ENCODE measurements at places on chromosomes 7 and 10. TPM values are rescaled to one million over a fixed set of nuclear protein-coding genes. Genes with fewer than 3 reads are reported as not detected.
A peak's percentile ranks its signal among the peaks of the same experiment; 100 is the strongest.

- peak; percentile 84 for DNase-seq
These were observed 219.6 kb downstream of the PTEN start for GRCh38 chr10:88082806-88083596.

DNA sequence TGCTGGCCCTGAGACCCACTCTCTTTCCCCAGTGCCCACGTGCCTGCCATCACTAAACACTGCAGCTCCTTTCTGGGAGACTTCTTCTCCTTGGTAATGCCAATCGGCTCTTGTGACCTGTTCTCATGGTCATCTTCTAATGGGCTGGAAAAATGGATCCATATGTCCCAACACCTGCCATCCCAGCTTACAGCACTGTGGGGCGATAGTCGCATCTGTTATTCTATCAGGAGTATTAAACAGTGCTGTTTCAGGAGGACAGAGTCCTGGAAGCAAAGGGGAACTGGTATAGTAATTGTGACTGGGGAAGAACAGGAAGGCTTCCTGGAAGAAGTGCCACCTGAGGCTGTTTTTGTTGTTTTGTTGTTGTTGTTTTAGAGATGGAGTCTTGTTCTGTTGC is 411.2 kb downstream of the GLRX3 start:
- DNase-seq: no peak

GRCh38 chr7:124071843-124072242 is 39.0 kb upstream of the TMEM229A start:
- DNase-seq: no peak

GRCh38 chr7:5624386-5625365 is 156.8 kb downstream of the RNF216 start:
- no peak for DNase-seq

DNA sequence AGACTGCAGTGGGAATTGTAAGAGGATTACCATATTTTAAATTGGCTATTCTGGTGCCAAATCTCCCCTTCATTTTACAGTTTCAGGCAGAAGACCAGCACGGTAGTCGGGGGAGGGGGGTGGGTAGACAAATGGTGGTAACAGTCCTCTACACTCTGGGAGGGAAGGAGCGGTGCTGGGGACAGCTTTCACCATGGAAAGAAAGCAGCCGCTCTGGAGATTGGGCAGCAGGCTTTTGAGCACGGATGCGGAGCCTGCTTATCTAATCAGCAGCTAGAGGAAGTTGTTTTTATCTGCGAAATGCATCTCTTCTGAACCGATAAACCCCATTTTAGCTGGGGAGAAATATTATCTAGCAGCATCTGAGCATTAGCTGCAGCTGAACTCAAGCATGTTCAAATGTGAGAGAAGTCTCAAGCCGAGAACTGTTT is 28.7 kb downstream of the IKZF1 start:
- DNase-seq: peak; percentile 45

- no peak for DNase-seq
These were observed 33.8 kb downstream of the MKI67 start for GRCh38 chr10:128092454-128092853.

DNA sequence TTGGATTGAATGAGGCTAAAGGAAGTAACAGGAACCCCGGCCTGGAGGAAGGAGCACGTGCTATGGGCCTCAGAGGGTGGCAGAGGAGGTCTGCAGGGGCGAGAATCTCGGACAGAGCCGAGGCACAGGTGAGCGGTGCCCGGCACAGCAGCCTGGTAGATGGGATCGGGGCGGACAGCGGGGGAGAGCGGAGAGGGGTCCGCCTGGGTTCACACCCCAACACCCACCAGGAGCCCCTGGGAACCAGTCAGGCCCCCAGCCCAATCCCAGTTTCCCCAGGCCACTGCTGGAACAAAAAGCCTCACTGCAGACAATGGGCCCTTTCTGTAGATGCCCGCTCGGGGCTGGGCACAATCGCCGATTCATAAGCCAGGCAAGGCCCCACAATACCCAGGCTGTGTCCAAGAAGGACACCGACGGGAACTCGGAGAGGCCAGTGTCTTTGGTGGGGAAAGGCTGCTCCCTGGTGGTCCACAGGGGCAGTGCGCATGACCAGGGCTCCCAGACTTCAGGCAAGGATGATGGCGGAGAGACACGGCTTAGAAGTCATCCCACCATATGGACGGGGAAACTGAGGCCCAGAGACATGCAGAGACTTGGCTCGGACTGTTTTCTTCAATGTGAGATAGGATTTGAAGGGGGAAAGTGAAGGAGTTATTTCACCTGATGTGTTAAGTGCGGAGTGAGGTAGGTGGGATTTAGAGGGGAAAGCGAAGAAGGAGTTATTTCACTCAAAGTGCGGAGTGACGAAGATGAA is 106.9 kb upstream of the GPR26 start:
- peak; percentile 57 for DNase-seq

DNA sequence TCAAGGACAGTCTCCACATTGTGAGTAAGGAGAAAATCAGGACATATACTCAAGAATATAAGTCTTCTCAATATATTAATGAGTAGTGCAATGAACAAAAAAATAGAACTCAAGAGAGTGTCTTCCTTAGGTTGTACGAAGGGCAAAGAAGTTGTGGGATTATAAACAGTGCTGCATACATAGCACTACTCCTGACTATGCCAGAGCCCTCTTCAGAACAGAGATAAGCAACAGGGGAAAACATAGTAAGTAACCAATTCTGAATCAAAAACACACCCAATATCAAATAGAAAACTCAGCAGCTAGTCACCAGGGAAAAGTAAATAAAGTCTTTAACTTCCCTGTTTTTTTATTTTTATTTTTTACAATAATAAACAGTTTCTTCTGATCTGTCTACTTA is 10.6 kb downstream of the ARHGAP21 start:
- DNase-seq: no peak

GRCh38 chr7:37081436-37081835 is 357.1 kb upstream of the AOAH start:
- DNase-seq: no peak

- no peak for DNase-seq
These were observed 13.2 kb downstream of the ITGB8 start for GRCh38 chr7:20343941-20344340.

GRCh38 chr10:117373823-117374505 is 1.3 kb downstream of the PDZD8 start:
- DNase-seq: peak; percentile 37

DNA sequence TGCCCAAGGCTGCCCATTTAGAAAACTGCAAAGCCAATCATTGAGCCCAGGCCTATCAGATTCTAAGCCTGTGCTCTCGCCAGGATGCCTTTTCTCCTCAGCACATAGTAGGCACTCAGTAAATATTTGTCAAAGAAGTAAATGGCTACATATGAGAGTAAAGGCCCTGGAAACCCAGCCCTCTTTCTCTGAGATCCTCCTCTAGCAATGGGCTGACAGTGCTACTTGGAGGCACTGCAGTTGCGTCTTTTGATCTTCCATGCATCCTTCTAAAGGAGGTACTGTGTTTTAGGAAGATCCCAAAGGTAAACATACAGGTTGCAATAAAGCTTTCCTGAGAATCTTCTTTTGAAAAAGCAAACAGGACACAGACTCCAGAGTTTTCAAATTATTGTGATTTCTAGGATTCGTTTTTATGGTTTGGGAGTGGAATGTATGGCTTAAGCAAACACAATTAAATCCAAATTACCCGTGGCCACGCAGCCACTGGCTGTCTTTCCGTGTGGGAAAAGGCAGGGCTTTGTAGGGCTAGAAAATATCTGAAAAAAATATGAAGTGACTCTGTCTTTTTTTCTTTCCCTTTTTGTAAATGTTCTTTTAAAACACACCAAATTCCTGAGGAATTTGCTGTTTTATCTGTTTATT is 151.3 kb upstream of the BMPER start:
- DNase-seq: no peak

GRCh38 chr10:79116801-79117723 is 48.3 kb downstream of the ZMIZ1 start:
- DNase-seq: no peak

DNA sequence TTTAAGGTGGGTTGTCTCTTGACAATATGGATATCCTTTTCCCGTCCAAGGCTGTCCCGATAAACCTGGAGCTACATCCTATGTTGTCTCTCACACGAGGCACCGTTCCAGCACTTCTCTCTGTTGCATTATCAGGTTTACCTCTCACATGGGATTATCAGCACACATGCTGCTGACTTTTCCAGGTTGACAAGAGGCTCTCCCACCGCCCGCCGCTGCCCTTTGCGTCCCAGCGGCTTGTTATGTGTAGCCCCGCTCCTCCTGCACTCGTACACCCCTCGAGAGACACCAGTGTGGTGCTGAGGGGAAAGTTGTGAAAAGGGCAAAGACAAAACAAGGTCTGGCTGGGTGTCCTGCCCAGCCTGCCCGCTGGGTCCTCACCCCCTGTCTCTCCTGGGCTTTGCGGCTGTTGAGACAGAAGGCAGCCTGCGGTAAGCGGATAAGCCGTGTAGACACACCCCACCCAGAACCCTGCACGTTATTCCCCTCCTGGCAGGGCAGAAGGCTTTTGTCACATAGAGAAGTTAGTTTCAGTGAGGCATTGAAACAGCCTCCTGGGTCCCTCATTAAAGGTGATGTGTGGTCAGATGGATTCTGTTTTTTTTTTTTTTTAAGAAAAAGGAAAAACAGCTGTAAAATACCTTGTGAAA is 38.7 kb downstream of the UBE3C start:
- DNase-seq: no peak

GRCh38 chr7:69283421-69283820 is 314.9 kb upstream of the AUTS2 start:
- no peak for DNase-seq

- DNase-seq: no peak
These were observed 17.9 kb upstream of the CHCHD3 start for GRCh38 chr7:133099633-133100286.

DNA sequence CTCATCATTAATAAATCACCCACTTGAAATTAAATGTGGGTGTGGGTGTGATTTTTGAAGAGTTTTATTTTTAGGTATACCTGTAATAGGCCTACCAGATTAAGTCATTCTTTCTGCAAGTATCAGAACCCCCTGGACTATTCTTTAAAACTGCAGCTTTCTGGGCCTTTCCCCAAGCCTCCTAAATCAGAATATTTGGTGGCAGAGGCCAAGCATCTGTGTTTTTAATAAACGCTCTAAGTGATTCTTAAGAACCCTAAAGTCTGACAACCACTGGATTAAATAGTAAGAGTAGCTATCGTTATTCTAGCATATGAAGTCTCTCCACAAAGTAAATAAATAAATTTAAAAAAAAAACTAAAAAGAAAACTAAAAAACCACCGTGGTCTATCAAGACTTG is 703.0 kb upstream of the NRP1 start:
- DNase-seq: no peak

DNA sequence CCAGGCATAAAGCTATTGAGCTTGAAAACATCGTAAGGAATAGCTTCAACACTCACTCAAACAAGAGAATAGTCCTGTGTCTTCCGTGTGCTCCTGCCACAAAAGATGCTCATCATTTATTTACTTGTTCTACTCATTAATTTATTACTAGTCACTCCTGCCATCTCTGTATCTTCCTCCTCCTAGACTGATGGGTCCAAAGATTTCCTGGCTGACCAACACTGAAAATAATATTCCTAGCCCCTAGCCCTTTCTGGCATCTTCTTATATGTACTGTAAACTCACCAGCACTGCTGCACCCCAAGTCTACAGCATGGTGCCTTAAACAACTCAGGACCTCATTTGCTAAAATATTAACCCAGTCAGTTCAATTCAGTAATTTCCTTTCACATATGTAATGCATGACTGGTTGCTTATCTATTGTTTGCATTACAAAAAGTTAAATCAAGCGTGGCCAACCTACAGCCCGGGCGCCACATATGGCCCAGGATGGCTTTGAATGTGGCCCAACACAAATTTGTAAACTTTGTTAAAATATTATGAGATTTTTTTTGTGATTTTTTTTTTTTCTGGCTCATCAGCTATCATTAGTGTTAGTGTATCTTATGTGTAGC is 86.7 kb upstream of the GSDME start:
- peak; percentile 77 for DNase-seq

DNA sequence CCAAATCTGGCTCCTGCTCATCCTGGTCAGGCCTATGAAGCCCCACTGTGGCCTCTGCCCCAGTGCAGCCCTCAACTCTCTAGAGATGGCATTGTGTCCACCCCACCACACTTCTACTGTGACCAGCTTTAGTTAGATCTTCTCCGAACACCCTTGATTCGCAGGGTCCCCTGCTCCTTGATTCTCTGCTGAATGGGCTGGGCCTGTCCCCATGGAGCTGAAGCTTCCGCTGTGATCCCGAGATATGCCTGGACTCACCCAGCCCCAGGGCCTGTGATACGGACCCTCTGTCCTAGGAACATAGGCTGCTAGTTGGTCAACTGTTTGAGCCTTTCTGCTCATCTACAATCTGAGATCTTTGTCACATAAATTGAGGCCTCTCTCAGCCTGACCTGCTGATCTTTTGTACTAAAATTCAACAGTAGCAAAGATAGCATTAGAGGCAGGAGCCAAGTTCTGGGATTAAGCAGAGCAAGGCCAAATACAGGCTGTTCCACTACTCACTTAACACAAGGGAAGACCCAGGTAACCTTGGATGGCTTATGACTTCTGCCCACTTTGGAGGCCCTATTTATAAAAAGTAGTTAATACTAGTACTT is 6.5 kb upstream of the PPIF start:
- no peak for DNase-seq

GRCh38 chr10:10921826-10922461 is 95.7 kb upstream of the CELF2 start:
- DNase-seq: no peak

GRCh38 chr10:120782336-120782735 is 68.8 kb upstream of the WDR11 start:
- DNase-seq: no peak

DNA sequence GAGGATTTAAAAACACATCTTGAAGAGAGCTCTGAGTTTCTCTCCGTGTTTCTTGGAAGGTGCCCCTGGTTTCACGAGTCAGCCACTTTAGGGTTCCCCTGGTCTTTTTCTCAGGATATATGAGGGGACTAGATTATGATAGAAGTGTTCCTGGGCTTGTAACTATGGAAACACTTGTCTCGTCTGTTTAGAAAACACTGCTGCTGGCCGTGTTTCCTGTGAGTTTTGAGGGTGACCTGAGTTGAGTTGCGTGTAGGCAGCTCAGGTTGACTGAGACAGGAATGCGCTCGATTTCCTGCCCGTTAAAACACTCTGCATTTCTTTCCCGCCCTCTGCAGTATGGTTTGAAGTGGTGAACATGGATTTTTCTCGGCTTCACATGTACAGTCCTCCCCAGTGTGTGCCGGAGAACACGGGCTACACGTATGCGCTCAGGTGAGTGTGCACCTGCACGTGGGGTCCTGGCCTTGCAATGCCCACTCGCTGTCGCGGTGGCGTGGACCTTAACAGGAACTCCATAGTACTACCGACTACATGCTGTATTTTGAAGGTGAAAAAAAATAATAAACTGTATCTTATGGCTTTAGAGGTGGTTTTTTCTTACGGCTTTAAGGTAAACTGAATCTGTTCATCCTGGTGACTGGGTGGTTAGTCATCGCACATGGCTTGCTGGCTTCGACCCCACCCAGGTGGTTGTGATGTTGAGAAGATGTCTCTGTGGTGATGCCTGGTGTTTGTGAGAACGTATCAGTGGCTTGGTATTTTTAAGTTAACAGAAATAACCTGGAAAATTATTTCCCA is at the start of gene SUN1:
Gene SUN1 (plus strand): TSS at position 310 of the 801 bp plus-strand sequence. CDS start 49 bp downstream, at position 359.
- no peak for DNase-seq

- no peak for DNase-seq
These were observed 7.2 kb upstream of the GRID1 start for GRCh38 chr10:86373828-86374227.

Gene CHST15
- total RNA-seq: 14.7 TPM

Gene PLPP4
- not detected for total RNA-seq

Gene NEUROG3
- not detected for total RNA-seq

Gene ZNF775
- 6.5 TPM for total RNA-seq

Gene INHBA
- not detected for total RNA-seq

Gene DKK1
- not detected for total RNA-seq

Gene EBLN1
- not detected for total RNA-seq

Gene GIMAP7
- not detected for total RNA-seq

Gene CTAGE8
- not detected for total RNA-seq

Gene ANKRD30A
- total RNA-seq: not detected

Data from OCI-LY7 (cell line).